CD4-positive, alpha-beta T cell treated with Interleukin-4 for 1 hour (primary cell): ENCODE measurements at places on chromosomes 5 and 9.

DNA sequence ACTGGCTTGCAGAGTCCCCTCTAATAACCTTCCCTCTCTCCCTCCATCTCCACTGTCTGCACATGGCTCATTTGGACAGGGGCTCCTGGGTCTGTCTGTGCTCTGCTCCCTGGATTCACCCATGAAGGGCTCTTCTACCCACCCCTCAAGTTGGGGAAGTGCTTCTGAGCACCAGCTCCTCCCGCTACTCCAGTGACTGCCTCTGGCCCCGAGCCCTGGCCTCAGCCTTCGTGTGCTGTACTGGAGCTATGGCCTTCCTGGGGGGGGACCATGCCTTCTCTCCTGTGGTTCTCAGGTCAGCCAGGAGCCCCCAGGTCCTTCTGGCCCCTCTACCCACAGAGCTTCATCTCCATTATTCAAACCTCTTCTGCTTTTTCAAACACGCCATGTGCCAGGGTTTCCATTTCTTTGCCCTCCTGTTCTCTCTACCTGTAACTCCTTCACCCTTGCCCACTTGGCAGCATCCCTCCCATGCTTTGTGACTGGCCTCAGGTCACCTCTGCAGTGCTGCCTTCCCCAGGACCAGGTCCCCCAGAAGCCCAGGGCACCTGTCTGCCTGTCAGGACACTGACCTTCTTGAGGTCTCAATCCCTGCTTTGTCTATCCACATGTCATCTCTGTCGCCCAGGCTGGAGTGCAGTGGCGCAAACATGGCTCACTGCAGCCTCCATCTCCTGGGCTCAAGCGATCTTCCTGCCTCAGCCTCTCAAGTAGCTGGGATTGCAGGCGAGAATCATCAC is 9.5 kb downstream of the SH3PXD2B start:
- DNase-seq: no peak

DNA sequence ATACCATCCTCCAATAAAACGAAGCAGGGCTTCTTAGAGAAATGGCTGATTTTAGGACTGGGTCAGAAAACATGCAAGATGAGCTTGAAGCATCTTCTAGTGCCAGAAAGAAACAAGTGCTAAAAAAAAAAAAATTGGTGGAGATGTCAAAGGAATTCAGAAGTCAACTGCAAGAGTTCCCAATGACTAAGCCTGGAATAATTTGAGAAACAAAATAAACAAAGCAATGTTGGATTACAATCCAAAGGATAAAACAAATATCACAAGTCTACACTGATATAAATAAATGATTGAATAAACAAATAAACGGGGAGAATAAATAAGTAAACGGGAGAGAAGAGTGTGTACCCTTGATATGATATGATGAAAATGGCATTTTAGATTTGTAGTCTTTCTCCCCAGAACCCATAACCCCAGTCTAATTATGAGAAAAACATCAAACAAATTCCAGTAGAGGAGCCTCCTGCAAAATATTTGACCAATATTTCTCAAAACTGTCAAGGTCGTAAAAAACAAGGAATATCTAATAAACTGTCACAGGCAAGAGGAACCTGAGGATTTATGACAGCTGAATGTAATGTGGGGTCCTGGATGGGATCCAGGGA is 63.5 kb upstream of the CCL21 start:
- DNase-seq: no peak

DNA sequence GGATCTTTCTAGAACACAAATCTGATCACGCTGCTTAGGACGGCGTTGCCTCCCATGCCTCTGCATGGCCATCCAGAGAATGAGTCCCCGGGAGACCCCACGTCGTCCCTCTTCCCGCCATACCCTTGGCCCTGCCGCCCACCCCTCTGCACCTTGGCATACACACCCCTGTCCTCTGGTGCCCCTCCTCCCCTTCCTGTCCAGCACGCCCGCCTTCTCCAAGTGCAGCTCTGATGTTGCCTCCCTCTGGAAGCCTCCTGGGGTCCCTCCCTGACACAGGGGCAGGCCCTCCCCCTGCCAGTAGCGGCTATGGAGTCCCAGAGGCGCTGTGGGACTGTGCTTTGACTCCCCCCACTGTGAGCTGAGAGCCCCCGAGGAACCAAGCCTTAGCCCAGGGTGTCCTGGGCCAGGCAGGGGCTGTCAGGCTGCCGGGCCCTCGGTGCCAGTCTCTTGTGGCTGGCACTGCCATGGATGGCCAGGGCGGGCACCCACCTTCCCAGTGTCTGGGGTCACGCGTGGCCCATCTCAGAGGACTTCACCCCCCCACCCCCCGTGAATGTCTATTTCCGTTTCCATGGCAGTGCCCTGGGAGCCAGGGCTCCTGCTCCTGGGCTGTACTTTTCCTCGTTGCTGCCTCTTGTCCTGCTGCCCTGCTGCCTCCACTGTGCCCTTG is 70.5 kb upstream of the RNU6ATAC start:
- no peak for DNase-seq

DNA sequence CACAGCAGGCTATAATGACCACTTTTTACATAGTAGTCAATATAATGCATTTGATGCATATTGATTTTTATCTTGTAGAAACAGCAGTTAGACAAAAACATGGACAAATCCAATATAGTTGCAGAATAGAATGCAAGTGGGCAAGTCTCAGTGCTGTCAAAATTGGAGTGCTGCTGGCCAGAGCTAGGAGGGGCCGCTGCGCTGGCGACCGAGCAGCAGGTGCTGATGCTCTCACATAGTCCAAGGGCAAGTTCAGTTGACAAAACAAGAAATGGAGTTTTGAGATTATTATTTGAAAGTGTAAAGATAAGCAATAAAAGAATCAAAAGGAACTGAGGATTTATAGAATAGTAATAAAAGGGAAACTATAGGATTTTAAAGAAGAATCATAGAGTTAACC is 60.6 kb upstream of the CDK20 start:
- DNase-seq: no peak
